ENCODE measurements at places on chromosomes 4 and X.

DNA sequence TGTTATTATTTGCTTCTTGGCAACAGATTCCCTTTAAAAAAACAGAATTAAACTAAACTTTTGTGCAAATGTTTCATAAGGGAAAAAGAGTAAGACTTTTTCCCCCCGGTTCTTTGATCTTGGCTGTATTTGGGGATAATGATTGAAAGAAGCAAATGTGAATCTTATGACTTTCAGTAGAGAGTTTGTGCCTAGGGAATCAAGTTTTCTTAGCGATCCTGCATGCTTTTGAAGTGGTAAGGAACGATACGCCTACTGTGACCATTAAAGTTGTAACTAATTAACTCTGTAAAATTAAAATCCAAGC, 9.0 kb downstream of the ATP10D start:
- DNase-seq: no peak

- DNase-seq: no peak
These were observed 47.9 kb downstream of the TLR10 start for GRCh38 chr4:38734911-38735310.

GRCh38 chr4:136793848-136794247, 738.4 kb downstream of the PCDH18 start:
- DNase-seq: no peak

DNA sequence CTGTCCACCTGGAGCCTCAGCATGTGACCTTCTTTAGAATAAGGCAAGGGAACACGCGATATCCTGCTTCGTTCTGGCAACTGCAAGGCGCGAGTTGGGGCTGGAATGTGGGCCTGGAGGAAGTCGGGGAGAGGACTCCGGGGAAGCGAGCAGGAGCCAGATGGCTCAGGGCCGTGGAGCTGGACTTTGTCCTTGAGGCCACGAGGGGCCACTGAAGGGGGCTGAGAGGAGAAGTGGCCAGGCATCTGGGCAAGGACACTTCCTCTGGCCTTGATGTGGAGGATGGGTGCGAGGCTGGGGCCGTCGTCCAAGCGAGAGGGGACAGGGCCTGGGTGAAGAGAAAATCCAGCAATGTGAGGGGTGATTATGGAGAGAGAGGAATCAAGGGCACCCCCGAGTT, 12.2 kb upstream of the DUSP9 start:
- no peak for DNase-seq

- DNase-seq: no peak
These were observed 20.2 kb upstream of the RASGEF1B start for GRCh38 chr4:81491943-81492342.

GRCh38 chrX:45804276-45804675, 603.6 kb upstream of the DIPK2B start:
- no peak for DNase-seq

DNA sequence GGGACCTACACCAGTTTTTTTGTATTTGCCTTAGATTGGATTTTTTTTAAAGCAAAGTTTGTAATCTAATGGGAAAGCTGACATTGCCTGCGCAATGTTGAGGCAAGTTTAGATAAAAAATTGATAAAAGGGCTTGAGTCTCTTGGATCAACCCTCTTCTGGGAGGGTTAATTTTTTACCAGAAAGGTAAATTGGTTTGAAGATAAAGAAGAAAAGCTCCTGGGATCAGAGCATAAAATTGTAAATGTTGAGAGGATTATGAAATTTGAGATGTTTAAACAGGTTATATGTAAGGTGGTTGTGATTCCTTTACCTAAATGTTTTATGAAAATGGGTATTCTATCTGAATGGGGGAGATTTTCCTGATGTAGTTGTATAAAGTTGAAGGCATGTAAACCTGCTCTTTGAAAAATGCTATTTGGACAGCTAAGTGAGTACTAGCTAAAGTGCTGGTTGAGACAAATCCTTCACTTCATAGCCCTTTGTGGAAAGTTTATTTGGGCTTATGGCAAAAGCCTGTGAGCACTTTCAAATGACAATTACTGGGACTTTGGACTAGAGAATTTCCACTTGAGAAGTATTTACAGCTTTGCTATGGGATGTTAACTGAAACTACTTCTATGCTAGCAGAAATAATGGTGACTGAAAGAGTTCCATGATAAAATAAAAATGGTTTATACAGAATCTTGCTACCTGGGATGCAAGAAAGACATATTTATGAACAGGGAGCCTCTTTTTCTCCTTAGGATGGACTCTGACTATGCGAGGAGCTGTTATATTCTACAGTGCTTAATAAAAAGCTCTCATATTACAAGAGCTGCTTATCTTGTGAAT, 56.2 kb downstream of the UGT2B10 start:
- no peak for DNase-seq

DNA sequence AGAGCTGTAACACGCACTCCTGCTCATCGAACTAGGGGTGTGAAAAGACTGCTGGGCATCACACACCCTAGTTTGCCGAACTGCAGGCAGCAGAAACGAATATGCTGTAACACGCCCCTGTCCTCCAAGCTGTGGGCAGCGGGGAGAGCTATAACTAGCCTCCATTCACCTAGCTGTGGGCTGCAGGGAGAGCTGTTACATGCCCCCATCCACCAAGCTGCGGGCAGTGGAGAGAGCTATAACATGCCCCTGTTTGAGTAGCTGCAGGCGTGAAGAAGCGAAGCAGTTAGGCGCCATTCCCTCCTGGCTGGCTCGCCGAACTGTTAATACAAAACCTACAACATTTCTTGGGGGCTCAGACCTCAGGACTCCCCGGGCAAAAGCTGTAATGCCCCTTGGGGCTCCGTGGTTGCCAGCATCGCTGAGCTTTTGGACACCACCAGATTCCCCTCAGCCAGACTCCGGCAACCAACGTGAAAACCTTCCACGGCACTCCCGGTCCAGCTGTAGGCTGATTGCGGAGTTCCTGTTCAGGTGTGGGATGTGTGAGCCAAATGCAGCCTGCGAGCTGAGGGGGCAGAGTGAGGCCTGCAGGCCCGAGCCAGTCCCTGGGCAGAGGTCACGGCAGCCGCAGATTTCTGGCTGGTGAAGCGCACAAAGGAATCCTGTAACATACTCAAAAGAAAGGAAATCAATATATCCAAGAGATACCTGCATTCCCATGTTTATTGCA, 41.1 kb upstream of the ANKRD17 start:
- no peak for DNase-seq

DNA sequence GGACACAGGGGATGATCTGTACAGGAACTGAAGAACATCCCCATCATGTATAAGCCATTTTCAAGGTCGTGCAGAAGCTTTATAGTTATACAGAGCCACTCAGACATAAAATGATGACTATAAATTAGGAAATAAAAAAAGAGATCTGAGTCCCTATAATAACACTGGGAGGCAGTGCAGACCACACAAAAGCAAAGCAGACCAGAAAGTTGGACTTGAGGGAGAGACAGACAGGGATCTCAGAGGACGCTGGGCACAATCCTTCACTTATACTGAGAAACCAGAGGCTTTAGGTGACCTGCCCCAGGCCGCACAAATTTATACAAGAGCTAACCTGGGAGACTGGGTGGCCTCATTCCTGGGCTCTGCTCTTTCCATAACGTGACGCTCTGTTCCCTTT, 70.5 kb downstream of the HADH start:
- no peak for DNase-seq

GRCh38 chrX:132094164-132094563, 33.7 kb downstream of the FRMD7 start:
- no peak for DNase-seq

DNA sequence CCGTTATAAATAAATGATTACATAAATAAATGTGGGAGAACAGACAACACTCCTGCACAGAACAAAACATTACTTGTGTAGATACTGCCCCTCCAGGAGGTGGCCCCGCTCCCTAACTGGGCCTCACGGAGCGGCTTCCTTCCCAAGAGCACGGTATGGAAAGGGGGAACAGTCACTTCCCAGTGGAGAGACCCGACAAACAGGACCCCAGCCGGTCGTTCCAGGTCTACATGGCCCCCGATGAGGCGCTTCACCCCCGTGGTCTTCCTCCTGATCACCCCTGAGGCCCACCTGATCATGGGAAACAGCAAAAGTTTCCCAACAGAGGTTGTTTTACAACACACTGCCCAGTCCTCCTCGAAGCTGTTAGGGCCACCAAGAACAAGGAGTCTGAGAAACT, 6.6 kb upstream of the SLC6A8 start:
- DNase-seq: no peak

DNA sequence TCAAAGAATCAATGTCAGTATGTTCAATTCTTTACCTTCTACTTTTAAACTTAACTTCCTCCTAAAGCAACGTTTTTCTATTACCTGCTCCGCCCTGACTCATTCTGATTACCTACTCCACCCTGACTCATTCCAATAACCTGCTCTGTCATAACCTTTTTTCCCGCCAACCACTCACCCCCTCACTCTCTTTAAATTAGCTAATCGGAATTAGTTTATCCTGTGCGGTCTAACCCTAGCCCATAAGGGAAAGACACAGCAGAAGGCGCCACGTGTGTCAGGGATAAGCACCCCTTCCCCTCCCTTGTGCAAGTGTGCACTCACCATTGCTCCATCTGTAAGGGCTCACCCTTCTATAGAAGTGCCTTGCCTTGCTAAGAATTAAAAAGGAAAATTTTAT, 64.4 kb downstream of the EIF4E start:
- no peak for DNase-seq

GRCh38 chr4:184250795-184251669, 33.4 kb upstream of the ENPP6 start:
- DNase-seq: no peak

DNA sequence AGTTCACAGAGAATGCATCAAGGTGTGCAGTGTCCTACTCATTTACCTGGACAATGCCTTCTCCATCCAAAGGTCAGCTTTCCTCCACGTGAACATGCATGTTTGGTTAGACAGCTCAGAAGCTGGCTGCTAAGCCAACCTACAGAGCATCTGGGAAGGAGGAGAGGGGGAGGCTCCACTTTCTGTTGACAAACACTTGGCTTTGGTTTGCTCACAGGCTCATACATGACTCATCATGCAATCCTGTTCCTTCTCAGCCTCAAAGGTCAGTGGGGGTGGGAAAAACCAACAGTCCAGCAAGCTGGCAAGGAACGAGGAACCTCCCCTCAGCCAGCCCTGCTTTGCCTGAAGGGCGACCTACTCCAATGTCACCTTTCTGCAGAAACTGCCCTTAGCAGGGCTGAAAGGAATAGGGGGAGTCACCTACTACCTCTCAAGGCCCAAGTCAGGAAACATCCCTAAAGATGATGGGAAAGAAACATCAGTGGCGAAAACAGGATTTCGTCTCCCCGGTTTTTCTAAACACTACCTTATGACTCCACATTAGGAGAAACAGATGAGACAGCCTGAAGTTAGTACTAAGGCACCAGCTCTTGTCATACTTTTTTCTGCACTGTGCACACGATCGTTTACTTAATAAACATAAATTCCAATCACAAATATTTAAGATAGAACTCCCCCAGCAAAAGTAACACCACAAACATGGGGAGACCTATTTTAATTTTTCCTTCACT, 37.9 kb downstream of the RELL1 start:
- peak; percentile 37 for DNase-seq

DNA sequence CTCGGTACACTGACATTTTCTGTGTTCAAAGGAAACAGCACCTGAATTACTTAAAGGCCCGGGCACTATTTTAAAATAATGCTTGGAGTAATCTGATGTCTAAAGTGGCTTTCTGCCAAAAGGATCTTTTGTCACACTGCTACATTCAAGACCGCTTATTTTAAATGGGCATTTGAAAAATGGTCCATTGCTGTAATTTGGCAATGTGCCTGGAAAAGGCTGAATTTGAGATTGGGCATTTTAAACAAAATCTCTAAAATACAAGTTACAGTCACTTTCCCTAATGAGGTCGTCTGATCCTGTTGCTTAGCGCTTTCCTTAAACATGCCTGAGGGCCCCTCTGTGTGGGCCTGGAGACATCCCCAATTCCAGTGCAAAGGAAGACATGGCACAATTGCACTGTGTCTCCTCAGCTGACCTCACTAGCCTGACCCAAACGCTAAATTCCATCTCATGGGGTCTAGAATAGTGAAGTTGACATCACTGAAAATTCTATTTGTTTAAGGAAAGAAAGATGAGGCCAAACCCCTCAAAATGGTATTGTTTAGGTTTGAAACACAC, 214.2 kb downstream of the GPC3 start:
- DNase-seq: no peak

GRCh38 chrX:103628386-103629317, at the start of gene TCEAL1:
TCEAL1 (plus strand) TSS chrX:103628975; CDS start chrX:103629917, 942 bp downstream.
- DNase-seq: peak; percentile 38

DNA sequence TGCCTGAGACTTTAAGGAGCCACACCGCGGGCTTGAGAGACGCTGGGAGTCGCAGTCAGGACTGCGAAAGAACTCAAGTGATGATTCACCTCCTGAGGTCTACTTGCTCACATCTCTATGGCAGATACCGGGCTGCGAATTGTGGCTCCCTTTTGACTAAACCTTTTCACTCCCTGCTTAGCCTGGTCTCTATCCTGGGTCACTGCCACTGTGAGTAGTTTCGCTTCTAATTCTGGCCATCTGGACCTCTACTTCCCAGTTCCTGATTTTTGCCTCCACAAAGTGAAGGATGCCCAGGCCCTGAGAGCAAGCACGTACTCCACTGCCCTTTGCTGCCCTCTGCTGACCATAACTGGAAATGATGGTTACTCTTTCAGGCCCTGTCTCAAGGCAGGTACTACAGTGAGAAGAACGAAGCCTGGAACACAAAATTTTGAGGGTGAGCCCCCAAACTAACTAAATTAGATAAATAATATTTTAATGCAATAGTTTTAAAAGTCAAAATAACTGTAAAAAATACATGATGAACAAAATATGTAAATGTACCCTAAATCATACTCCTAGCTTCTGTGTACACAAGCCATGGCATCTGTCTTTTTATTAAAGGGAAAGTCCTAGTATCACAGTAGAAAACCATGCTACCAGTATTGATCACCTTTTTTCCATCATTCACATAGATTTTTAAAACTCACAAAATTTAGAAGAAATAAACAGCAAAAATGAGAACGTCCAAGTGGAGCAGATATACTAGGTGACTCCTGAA, 16.7 kb downstream of the MAD2L1 start:
- peak; percentile 69 for DNase-seq

GRCh38 chrX:120315776-120316175, 4.5 kb upstream of the TMEM255A start:
- no peak for DNase-seq
